ENCODE measurements at places on chromosomes 5 and 9.

DNA sequence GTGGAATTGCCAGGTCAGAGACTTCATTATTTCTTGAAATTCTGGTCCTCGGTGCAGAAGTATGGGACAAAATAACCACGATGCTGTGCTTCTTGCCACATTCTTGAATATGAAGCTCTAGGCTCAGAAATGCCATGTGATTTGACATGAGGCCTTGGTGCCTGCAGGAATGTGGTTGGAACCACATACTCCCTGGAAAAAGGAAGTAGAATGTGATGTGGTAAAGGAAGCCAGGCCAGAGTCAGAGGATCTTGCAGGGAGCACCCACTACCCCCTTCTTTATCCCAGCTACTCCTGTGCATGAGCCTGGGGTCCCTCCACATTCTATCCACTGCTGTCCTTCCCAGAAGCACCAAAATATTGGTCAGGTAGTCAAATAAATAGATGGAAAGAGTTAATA is 80.9 kb downstream of the FOXD1 start:
- DNase-seq: no peak

DNA sequence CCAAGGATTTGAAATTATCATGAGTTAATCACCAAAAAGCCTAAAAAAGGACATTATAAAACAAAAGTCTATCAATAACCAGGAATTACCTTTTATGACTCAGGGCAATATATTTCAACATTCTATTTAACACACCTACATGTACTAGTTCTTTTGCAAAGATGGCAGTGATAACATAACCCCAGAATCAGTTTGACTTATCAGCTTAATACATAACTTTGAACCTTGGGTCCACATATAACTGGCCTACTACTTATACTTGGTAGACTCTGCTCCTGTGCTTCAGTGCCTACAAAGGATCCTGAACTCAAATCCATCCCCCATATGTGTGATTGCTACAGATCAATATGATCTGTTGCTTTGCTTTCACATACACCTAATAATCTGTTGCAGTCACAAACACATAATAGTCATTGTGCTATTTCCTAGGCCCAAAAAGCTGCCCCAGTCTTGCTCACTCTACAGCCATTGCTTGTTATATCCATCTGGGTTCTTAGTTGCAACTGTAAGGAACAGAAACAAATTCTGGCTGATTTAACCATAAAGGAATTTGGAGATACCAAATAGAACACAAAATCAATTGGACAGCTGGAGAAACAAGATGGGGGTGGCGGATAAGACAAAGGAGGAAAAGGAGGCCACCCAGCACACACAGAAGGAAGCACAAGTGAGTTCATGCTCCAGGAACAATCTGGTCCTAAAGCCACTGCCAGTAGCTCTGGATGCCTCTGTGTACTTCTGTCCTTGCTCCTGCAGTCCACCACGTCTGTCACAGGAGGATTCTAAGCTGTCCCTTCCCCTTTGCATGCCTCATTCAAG is 25.5 kb downstream of the DEPDC1B start:
- DNase-seq: peak; percentile 94

DNA sequence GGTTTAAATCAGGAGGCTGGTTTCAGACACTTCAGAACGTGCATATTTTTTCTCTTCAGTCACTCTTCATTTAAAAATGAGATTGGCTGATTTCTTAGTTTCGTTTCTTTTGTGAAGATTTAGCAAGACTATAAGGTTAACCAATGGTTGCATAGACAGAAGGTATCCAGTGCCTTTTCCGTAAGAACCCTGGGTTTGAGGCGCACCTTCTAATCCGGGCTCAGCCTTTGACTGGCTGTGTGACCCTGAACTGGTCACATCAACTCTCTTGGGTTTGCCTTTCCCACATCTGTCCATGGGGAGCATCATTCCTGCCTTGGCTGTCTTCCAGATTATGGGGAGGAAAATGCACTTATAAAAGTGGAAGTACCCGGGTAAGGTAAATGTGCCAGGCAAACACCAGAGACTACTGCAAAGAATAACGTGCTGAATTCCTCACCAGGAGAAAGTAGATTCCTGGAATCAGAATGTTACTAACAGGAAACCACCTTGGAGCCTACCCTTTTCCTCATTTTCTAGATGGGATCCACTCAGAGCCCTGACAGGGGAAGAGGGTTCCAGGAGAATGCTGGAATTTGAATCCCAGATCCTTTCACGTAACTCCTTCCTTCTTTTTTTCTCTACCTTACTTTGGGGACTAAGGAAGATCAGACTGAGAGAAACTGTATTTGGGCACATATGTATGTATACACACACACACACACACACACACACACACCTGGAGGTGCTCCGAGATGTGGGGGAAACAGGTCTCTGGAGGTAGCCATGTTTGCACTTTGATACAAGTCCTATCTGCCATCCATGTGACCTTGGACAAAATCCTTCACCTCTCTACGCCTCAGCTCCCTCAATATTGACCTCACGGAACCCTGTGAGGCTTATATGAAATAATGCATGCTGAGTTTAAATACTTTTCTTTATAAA is 6.8 kb downstream of the HAND1 start:
- DNase-seq: no peak

DNA sequence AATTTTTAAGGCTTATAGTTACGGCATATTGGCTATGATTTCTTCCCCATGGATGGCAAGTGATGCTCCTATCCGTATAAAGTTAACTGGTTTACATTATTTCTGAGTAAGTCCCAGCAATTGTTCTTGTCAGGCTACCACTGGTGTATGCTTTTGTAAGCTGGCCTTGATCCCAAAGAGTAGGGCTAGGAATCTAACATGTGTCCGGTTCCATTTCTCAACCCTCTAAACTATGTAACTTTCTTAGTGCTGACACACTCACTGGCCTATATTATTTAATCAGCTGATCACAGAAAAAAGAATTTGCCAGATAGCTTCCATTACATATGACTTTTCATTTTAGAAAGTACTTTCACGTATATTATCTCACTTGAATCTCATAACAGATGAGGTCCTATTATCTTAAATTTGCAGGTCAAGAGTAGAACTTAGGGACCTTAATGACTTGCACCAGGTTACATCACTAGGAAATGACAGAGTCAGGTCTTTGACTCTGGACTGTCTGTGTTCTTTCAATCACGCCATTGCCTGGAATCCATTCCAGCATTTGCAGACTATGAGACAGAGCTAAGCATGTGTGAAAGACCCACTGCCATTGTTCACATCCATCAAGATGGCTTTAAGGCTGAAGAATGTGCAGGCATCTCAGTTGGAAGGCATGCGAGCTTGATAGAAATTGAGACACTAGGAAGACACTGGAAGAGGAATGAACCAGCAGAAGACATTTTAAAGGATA is 362.9 kb downstream of the ARRDC3 start:
- no peak for DNase-seq

GRCh38 chr9:3517377-3518048 is 8.3 kb downstream of the RFX3 start:
- DNase-seq: no peak

GRCh38 chr9:37293664-37294524 is 128.6 kb upstream of the GRHPR start:
- no peak for DNase-seq

DNA sequence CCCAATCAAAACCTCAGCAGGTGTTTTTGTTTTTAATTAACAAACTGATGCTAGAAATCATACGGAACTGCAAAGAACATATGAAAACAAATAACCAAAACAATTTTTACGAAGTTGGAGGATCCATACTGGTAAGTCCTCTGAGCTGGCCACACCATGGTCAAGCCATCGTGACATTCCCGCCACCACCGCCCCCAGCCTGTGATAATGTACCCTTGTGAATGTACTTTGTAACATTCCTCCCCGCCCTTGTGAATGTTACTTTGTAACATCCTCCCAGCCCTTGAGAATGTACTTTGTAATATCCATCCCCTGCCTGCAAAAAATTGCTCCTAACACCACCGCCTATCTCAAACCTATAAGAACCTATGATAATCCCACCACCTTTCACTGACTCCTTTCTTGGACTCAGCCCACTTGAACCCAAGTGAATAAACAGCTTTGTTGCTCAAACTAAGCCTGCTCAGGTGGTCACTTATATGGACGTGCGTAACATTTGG is 63.3 kb downstream of the RAPGEF6 start:
- DNase-seq: no peak

DNA sequence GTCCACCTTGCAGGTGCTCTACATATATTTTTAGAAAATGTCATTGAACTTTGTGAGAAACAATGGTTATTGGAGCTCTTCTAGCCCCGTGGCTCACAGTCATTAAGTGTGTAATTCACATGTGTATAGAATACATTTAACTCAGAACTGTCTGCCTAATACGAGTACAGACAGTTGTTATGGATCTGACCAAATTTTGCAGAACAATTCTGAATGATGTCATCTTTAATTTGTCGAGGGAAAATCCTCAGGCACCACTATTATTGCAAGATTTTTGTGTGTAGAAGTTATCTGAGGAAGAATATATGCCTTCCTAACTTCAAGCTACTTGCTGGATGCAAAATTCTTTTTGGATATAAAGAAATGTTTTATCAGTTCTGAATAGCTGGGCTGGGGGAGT is 216.9 kb downstream of the CD180 start:
- DNase-seq: no peak

DNA sequence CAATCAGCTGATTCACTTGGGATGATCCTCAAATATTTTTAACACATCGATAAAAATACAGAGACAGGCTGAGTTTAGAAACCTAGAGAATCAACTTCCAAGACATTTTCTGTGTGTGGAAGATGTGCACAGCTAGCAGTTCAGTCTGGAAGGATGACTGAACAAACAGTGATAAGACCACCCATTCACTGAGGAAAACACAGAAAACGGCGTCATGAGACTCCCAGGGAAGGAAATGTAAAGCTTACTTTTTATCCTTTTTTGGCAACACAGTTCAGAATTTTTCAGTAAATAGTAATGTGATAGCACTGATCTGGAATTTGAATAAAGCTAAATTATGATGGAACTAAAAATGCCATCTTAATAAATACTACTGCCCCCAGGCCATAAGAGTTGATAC is 277.6 kb downstream of the SEMA5A start:
- DNase-seq: no peak

DNA sequence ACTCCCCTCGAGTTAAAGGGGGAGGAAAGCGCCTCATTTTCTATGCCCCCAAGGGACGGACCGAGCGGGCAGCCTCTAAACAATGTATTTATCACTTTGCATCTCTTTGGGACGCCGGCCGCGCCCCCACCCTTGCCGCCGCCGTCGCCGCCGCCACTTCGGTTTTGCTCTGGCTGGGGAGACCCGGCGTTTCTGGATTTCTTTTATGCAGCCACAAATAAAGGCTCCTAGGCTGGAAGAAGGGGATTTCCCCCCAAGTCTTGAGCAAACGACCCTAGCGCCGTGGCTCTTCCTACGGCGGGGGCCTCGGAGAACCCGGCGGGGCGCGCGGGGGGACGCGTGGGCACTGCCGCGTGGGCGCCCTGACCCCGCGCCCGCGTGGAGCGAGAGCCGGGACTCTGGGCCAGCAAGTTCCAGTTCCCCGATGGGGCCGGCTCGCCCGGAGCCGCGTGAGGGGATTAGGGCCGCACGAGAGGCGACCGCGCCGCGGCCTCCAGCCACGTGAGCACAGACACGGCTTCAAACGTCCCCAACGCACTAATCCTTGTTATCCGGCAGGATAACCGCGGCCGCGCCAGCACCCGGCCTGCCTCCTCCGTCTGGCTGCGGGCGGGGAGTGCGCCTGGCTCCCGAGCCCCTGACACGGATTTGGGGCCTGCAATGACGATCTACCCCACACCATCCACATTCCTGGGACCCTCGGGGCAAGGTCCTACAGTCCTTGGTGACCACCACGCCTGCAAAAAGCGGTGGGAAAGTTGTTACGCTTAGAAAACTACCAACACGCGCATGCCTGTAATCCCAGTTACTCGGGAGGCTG is 7.9 kb upstream of the NEUROG1 start:
- DNase-seq: peak; percentile 46

DNA sequence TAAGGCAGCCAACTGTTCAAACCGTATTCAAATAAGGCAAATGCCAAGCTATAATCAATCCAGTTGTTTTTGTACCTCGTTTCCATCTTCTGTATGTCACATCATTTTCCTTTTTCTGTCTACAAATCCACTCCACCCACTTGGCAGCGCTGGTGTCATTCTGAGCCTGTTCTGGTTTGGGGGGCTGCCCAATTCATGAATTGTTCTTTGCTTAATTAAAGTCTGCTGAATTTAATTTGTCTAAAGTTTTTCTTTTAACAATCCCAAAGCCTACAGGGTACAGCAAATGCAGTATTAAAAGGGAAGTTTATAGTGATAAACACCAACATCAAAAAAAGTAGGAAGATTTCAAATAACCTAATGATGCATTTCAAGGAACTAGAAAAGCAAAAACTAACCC is 93.3 kb downstream of the GTF3C4 start:
- DNase-seq: no peak

DNA sequence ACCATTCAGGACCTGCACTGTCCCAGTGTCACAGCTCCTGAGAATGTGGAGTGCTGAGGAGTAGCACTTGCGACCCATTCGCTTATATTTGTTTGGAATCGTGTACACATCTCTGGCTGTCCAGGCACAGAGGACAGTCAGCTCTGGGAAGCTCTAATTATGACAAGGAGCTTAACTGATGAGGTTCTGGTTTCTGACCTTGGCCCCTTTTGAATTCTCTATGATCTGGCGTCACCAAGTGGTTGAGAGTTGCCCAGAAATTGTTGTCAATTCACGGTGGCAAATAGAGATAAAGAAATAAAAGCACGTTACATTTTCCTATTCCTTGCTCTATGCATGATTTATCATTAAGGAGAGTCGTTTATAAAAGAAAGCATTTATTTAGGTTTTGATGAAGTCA is 34.9 kb upstream of the LECT2 start:
- DNase-seq: no peak

GRCh38 chr5:89437450-89438435 is 554.8 kb upstream of the MEF2C start:
- no peak for DNase-seq

GRCh38 chr9:113620377-113621161 is 157.0 kb downstream of the RGS3 start:
- peak; percentile 79 for DNase-seq

GRCh38 chr5:35990520-35990919 is 670 bp downstream of the UGT3A1 start:
- peak; percentile 64 for DNase-seq

DNA sequence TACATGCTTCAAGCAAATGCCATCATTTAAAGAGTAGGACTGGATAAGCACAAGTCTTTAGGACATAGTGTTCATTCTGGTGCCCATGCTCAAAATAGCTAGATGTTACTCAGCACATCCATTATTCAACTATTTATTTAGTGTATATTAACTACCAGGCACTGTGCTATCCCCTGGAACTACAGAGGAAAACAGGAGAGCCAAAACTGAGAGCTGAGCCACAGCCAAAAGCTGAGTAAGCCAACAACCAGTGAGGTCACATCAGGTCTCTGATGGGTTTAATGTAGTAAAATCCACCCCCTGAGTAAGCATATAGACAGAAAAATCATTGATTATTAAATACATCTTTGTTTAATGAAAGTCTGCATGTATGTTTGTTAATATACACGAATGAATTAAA is 469.3 kb upstream of the DMAC1 start:
- no peak for DNase-seq
